ENCODE measurements at places on chromosomes 4 and X. TPM values are rescaled to one million over a fixed set of nuclear protein-coding genes. Genes with fewer than 3 reads are reported as not detected.

SEPTIN11 gene
- 49.5 TPM for total RNA-seq

- DNase-seq, result no peak
Measured at GRCh38 chr4:1488357-1488756, 82.1 kb upstream of the NKX1-1 start.

DNA sequence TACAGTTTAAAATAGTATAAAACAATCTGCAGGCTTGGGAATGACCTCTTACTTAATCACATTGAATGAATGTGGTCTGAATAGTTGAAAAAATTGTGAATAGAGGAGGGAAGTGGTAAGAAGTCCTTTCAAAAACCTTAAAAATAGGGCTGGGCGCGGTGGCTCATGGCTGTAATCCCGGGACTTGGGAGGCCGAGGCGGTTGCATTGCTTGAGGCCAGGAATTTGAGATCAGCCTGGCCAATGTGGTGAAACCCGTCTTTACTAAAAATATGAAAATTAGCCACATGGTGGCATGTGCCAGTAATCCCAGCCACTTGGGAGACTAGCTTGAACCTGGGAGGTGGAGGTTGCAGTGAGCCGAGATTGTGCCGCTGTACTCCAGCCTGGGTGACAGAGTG, 36.5 kb downstream of the HERC3 start:
- DNase-seq, result no peak

- no peak for DNase-seq
Measured at GRCh38 chr4:58514299-58514698, 1404.1 kb upstream of the IGFBP7 start.

DNA sequence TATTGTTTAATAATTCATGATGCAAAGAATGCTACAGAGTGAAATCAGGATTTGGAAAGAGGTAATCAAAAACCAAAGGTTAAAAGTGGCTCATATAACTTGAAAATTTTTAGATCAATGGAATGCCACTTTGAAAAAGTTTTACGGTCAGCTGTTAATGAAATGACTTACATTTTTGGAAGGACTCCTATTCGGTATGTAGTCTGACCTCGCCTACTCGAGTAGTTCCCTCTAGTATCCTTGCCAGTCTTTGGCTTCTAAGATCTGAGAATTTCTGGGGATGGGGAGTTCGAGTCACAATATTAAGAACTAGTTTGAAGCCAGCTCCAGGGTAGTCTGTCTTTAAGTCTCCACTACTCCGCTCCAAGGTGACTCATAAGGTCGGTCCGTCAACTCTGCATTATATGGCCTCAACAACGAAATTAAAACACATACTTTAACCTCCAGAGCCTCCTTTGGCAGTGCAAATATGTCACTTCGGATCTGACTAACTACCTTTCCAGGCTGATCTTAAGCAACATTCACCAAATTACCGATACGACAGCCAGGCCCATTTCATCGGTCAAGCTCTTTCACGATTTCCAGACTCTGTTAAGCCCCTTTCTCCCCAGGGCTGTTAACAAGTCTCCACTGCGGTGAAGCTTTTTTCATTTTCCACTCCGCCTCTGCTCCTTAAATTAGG, 733 bp upstream of the NAA15 start:
- peak; percentile 79 for DNase-seq

DNA sequence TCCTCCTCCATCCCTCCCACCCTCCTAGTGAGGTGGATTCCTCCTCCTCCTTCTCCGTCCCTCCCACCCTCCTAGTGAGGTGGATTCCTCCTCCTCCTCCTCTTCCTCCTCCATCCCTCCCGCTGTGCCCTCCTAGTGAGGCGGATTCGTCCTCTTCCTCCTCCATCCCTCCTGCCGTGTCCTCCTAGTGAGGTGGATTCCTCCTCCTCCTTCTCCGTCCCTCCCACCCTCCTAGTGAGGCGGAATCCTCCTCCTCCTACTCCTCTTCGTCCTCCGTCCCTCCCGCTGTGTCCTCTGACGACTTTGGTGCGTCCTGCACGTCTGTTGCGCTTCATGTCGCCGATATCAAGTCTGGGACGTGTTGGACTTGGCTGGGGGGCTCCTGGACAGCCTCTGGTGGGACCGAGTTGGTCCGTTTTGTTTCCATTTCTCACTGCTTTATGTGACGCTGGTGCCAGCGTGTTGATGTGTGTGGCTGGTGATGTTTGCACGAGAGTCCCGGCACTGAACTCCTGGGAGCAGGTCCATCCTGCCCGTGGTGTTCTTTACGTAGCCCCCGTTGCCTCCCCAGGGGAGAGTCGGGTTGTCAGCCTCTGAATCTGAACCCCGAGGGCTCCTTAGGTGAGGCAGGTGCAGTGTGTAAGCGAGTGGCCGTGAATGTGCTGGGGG, 5.4 kb downstream of the AKAP17A start:
- no peak for DNase-seq

GRCh38 chrX:147875866-147876596, 35.7 kb upstream of the FMR1 start:
- no peak for DNase-seq
